Calu3 (cell line): ENCODE measurements at places on chromosomes 2 and 18. TPM values are rescaled to one million over a fixed set of nuclear protein-coding genes. Genes with fewer than 3 reads are reported as not detected.

RNU2-63P gene
- not detected in 2 replicates for total RNA-seq

NEB gene
- total RNA-seq = 27.5 and 50.0 TPM in 2 replicates

CXCR1 gene
- total RNA-seq = not detected in 2 replicates

C1QL2 gene
- total RNA-seq = not detected in 2 replicates

VWA3B gene
- total RNA-seq = not detected in 2 replicates

MC2R gene
- total RNA-seq = not detected in 2 replicates

IL1RL1 gene
- 0.22 TPM in 1 of 2 replicates, not detected in the other for total RNA-seq

REL gene
- 20.3 and 23.4 TPM in 2 replicates for total RNA-seq

ATP8B1 gene
- total RNA-seq = 62.3 and 66.2 TPM in 2 replicates

PRSS56 gene
- total RNA-seq = not detected in 2 replicates

COLEC11 gene
- total RNA-seq = not detected in 2 replicates
